ENCODE measurements at places on chromosomes 13 and 19. TPM values are rescaled to one million over a fixed set of nuclear protein-coding genes. Genes with fewer than 3 reads are reported as not detected.

DNA sequence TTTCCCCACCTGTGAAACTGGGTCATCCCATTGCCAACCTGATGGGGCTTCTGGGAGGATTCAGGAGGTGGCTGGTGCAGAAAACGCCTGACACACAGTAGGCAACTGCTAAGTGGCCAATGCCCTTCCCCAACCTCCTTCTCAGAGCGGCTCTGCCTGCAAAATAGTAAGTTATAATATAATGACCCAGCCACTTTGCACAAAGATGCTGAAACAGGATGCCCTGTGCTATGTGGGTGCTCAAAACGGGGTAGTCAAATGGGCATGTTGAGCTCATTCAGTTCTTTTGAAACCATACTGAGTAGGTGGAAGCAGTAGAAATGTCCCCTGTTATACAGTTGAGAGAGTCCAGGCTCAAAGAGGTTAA is 507 bp downstream of the MARCHF2 start:
- no peak for DNase-seq

GRCh38 chr19:15437355-15438123 is 12.2 kb downstream of the WIZ start:
- DNase-seq, result no peak

DNA sequence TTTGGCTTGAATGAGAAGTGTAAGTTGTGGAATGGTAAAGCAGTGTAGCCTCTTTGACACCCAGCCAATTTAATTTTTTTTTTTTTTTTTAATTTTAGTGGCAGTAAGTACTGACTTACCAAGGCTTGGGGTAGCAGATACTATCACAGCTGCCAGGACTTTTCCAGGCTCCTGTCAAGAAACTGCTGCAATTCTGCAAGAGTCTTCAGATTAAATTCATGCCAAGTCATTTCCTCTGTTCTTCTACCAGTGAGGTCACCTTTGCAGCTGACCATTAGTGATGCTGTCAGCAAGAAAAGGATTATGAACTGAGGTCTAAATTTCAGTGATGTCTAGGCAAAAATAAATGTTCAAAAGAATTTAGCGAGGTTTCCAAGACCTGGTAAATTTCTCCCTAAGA is 91.2 kb downstream of the GGACT start:
- DNase-seq, result no peak

DNA sequence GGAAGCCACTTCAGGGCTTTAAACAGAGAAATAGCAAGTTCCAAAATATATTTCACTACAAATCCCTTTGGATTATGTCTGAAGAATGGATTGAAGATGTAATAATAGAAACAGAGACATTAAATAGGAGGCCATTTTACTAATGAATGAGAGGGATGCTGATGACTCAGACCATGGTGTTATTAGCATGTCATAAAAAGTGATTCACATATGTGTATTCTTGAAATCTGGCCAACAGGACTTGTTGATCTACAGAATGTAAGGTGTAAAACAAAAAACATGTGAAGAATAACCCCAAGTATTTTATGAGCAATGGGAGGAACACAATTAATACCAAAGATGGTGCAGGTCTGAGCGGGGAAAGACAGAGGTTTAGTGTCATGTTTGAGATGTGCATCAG is 873.7 kb downstream of the SLITRK5 start:
- no peak for DNase-seq

DNA sequence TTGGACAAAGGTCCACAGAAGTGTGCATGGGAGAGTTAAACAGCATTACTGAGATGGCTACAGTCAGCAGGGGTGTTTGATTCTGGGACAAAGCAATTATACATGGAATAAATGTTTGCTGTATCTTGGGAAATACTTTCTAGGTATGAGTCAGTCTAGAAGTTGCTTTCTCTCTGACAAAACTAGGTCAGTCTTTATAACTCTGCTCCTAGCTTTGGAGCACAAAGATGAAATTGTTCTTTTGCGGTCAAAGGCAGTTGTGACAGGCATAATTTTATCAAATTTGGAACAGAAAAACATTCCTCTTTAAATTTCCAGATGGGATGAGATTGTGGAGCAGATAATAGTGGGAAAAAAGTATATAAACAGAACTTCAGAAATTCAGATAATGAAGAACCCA is 1045.4 kb upstream of the MIR17HG start:
- DNase-seq, result no peak

DNA sequence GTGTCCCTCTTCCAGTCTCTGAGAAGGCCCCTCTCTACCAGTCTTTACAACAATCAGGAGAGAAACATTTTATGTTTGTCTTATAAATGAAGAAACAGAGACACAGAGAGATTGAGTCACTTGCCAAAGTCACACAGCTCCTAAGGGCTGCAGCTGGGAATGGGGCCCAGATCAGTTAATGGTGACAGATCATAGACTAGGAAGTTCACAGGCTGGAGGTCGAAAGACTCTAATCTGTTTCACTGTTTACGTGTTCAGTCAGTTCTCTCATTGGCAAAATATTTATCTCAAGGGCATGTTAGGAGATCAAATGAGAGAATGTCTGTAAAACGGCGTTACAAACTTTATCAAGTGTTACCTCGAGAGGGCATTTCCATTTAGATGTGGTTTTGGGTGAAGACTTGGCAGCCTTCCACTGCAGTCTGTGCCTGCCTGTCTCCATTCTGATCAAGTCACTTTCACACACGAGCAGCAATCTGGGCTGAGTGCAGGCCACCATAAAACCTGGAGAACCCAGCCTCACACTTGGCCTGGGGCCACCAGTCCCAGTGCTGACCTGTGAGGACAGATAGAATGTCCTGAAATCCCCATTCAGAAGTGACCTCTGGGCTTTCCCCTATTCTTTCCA is 65.1 kb downstream of the SIAH3 start:
- DNase-seq, result no peak

GRCh38 chr13:91174886-91175501 is 172.5 kb upstream of the MIR17HG start:
- DNase-seq, result no peak

DNA sequence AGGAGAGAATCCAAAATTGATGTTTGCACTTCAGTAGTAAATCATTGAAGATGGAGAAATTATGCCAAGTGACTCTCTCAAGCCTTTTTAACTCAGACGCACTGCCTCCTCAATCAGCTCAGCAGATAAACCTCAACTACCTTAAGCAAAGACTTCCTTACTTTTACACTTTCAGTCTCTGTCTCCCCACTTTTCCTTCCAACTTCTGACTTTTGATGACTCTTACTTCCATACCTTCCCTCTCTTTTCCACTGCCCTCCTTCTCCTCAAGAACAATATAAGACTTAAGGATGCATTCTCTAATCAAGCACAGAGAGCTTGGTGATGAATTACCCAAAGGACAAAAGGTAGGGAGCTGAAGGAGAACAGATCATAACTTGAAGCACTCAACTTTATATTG is 4.8 kb upstream of the DACH1 start:
- no peak for DNase-seq

DNA sequence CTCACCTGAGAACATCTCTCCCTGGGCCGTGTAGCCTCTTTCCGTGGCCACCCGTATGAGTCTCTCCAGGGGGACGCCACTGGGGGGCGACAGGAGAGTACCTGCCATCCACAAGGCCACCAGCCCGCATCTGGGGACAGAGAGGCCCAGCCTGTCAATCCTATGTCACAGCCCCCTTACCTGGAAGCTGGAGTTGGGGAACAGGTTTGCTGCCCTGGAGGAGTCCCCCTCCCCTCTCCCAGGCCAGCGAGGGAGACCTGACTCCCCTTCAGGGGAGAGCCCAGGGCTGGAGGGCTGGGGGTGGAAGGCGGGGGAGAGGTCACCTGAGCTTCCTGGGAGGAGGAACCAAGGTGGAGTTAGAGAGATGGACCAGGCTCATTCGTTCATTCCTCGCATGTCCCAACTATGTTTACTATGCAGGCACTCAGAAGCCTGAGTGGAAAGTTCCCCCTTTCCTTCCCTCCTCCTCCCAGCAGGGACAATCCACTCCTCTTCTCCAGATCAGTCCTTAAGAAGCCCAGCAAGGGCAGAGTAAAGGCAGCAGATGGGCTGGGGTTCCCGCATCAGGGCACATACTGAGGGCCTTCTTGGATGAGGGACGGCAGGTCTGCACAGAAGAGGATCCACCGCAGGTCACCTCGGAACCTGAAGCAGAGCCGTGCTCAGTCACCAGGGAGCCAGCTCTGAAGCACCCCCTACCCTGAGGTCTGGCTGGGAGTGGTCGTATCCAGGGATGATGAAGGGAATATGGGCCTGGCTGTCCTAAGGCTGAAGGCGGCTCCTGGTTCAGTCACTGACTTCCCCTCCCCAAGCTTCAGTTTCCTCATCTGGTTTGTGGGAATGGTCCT is 5.5 kb downstream of the ACTMAP start:
- DNase-seq, result no peak

- no peak for DNase-seq
Measured at GRCh38 chr19:2796659-2797266, 11.5 kb downstream of the THOP1 start.

DNA sequence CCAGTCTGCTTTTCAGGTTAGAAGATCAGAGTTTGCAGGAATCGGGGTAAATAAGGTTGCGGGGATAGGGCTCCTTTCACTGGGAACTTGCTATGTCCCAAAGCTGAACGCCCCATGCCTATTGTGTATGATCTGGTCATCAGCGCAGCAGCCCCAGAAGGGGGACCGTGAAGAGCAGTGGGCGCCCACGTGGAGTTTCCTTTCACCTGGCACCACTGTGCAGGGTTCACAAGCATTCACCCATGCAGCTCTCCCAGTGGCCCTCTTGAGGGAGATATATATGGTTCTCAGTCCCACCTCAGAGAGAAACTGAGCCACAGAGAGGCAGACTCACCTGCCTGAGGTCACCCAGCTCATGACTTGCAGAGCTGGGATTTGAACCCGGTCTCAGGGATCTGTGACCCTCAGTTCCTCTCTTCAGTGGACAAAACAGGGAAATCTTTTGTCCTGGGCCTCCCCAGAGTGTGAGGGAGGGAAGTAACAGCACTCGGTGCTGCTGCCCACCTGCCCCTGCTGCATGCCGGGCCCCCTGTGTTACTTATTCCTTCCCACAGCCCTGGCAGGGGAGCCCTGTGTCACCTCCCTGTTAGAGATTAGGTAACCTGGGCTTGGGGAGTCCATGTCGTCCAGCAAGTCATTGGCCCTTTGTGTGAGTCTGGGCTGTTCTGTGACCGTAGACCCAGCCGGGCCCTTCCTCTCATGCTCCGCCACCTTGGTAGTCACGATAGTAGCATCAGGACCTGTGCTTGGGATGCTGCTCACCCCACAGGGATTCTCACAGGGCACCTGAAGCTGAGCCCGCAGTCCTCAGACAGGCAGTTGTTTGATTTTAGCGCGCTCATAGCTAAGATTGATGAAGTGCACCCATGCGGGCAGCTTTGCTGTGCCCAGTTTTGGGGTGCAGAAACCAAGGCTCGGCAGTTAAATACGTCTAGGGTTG is 27.9 kb downstream of the PPP5C start:
- DNase-seq, result no peak

DNA sequence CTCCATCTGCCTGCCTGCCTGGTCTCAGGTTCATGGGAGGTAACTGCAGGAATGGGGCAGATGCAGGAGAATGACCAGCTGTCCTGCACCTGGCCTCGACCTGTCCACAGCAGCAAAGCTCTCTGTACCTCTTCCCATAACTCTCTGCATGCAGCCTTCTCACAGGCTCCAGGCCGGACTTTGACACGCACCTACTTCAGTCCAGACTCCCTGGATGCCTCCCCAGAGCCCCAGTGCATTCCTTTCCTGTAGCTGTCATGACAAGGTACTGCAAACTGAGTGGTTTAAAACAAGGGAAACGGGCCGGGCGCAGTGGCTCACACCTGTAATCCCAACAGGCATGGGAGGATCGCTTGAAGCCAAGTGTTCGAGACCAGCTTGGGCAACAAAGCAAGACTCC is 3.3 kb downstream of the NANOS2 start:
- DNase-seq, result no peak

DNA sequence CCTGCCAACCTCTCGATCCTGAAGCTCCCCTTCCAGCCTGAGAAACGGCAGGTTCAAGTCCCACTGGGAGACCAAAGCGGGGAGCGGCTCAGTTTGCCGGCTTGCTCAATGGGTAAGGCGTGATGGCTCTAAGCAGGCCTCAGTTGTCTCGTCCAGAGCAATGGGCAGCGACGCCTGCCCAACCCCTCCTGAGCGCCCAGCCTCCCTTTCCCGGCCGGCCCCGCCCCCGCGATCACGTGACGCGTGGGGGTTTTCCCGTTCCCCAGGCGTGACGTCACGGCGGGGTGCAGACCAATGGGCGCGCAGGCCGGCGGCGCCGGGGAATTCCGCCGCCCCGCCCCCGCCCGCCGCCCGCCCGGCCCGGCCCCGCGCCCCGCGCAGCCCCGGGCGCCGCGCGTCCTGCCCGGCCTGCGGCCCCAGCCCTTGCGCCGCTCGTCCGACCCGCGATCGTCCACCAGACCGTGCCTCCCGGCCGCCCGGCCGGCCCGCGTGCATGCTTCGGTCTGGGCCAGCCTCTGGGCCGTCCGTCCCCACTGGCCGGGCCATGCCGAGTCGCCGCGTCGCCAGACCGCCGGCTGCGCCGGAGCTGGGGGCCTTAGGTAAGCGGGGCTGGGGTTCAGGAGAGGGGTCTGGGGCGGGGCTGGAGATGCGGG is at the start of gene RELB:
RELB (plus strand) TSS at position 378 of the 653 bp plus-strand sequence; CDS start at position 494, 116 bp downstream.
- peak; percentile 95 for DNase-seq

- DNase-seq, result no peak
Measured at GRCh38 chr13:60111691-60112090, 52.0 kb downstream of the DIAPH3 start.

- DNase-seq, result peak; percentile 89
Measured at GRCh38 chr19:39166571-39167391, 30.0 kb upstream of the NCCRP1 start.

GRCh38 chr19:5048091-5048726 is 79.3 kb downstream of the KDM4B start:
- peak; percentile 82 for DNase-seq

DNA sequence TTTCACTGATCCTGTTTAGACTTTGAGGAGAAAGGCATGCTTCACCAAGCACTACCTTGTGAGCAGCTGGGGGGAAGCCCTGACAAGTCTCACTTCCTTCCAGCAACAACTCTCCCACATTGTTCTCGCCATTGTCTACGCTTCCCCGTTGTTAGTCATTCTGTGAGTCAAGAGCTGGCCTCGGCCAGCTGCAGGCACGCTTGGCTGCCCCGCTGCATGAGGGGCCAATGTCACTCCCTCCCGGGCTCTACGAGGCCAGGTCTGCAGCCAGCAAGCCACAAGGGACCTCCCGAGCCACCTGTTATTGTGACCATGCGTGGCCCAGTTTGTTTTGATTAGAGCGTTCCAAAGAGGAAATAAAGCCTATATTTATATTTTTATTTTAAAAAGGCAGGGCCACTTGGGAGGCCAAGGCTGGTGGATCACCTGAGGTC is 220.9 kb downstream of the FOXO1 start:
- DNase-seq, result peak; percentile 77

GRCh38 chr13:84810781-84811180 is 928.5 kb upstream of the SLITRK1 start:
- DNase-seq, result no peak

CEACAM8 gene
- not detected for total RNA-seq

OR4F17 gene
- not detected for total RNA-seq

SERPINE3 gene
- 0.31 TPM for total RNA-seq

KXD1 gene
- 79.5 TPM for total RNA-seq

KLK12 gene
- total RNA-seq, result not detected

LPAR2 gene
- 28.6 TPM for total RNA-seq

CLDN10 gene
- total RNA-seq, result not detected

CEACAM7 gene
- 0.36 TPM for total RNA-seq

KCTD15 gene
- 49.3 TPM for total RNA-seq

ICAM1 gene
- 20.4 TPM for total RNA-seq
